Caco-2 (cell line): ENCODE measurements at places on chromosomes 13 and 19. TPM values are rescaled to one million over a fixed set of nuclear protein-coding genes. Genes with fewer than 3 reads are reported as not detected.
A peak's percentile ranks its signal among the peaks of the same experiment; 100 is the strongest.

Gene LILRB5
- not detected in 2 replicates for total RNA-seq

Gene PABPC3
- 0.23 and 0.59 TPM in 2 replicates for total RNA-seq

Gene BRCA2
- total RNA-seq: 29.8 and 32.5 TPM in 2 replicates

Gene SGCG
- not detected in 2 replicates for total RNA-seq

Gene RUBCNL
- total RNA-seq: 14.0 and 16.0 TPM in 2 replicates

DNA sequence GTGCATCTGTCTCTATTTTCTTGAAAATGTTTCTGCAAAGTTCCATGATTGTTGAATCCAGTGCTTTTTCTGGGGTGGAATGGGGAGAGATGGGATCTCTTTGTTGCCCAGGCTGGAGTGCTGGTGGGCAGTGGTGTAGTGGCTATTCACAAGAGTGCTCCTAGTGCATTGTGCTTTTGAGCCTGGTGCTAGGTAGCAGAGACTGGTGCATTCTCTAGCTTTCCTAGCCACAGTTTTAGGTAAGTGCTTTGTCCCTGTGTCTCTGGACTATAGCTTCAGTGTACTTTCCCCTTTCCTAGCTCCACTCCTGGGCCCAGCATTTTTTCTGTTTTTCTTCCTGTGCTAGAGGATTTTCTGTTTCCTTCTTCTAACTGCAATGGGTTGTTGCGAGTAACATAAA is 825.6 kb downstream of the SLITRK6 start:
- no peak overlapping the region for H3K27ac ChIP-seq
- no peaks in the 10 kb centered on the region for H3K36me3 ChIP-seq
- no peaks in the 10 kb centered on the region for H3K27me3 ChIP-seq
- no peaks in the 10 kb centered on the region for H3K4me1 ChIP-seq
- DNase-seq: no peak

GRCh38 chr19:2457394-2458037 is 757 bp upstream of the LMNB2 start:
- H3K27me3 ChIP-seq: no peaks in the 10 kb centered on the region
- DNase-seq: no peak
- H3K36me3 ChIP-seq: no peaks in the 10 kb centered on the region
- H3K4me1 ChIP-seq: peaks cover 5% of the 10 kb centered on the region; the same call in 1 of the 2 replicates

DNA sequence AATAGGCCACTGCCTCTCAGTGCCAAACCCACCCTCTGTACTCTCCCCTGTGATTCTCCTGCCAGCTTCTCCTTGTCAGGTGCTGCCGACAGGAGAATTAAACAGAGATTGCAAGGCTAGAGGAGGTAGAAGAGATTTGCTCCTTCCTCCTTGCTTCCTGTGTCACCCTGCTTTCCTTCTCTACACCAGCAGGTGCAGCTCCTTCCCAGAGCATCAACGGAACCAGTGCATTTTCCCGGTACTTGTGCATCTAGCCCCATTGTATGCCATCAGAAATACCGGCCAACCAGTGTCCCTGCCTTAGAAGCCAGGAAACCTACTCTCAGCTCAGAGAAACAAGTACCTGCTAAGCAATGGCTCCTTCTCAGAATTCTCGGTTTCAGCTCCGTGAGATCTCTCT is 253.2 kb downstream of the SUCLA2 start:
- no peaks in the 10 kb centered on the region; the same call in 1 of the 2 replicates for H3K27me3 ChIP-seq
- no peak for DNase-seq
- no peak overlapping the region for H3K27ac ChIP-seq
- no peaks in the 10 kb centered on the region for H3K36me3 ChIP-seq
- no peaks in the 10 kb centered on the region for H3K4me1 ChIP-seq
- no peak overlapping the region for H3K4me3 ChIP-seq

GRCh38 chr13:43799191-43799590 is 12.4 kb upstream of the ENOX1 start:
- peak; percentile 68 for DNase-seq
- no peaks in the 10 kb centered on the region for H3K27me3 ChIP-seq
- H3K4me3 ChIP-seq: no peak overlapping the region
- peak overlapping the region; percentile 61 for H3K27ac ChIP-seq
- H3K36me3 ChIP-seq: no peaks in the 10 kb centered on the region
- peaks cover 27% of the 10 kb centered on the region for H3K4me1 ChIP-seq

DNA sequence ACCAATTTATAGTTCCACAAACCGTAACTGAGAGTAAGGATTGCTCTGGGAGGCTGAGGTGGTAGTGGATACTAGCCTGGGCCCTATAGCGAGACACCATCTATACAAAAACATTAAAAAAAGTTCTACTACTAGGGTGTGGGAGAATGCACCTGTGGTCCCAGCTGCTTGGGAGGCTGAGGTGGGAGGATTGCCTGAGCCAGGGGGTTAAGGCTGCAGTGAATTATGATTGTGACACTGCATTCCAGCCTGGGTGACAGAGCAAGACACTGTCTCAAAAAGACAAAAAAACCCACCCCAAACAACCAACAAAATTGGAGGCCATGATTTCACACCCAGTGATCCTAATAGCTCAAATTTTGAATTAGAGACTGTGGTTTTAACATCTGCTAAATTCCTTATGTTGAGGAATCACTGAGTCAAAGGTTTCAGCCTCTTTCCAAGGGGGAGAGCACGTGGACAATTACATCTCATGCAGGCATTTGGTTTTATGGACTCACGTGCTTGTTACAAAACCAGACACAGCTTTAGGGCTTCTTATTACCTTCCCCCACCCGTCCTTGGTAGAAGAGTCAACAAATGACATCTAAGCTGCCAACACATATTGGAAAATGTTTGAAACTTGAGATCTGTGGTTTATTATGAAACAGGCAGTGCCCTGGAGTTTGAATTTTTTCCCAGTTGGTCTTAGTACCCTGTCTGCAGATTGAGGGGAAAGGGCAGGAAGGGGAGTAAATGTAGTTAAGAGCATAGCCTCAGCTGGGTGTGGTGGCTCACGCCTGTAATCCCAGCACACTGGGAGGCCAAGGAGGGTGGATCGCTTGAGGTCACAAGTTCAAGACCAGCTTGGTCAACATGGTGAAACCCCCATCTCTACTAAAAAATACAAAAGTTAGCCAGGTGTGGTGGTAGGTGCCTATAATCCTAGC is 18.5 kb downstream of the CYP2A6 start:
- peaks cover 15% of the 10 kb centered on the region for H3K4me1 ChIP-seq
- no peaks in the 10 kb centered on the region for H3K36me3 ChIP-seq

- no peaks in the 10 kb centered on the region for H3K4me1 ChIP-seq
- no peaks in the 10 kb centered on the region for H3K27me3 ChIP-seq
- H3K27ac ChIP-seq: no peak overlapping the region
- no peak overlapping the region for H3K4me3 ChIP-seq
- H3K36me3 ChIP-seq: no peaks in the 10 kb centered on the region
Measured at GRCh38 chr19:27774337-27774736, 1438.6 kb downstream of the UQCRFS1 start.

- H3K27ac ChIP-seq: no peak overlapping the region
- H3K36me3 ChIP-seq: 0 out of 2 replicates have a peak, but pooled peaks cover 2% of the 10 kb centered on the region
- DNase-seq: no peak
- no peaks in the 10 kb centered on the region for H3K4me1 ChIP-seq
- no peaks in the 10 kb centered on the region for H3K27me3 ChIP-seq
Measured at GRCh38 chr13:32791545-32792172, 205.4 kb downstream of the PDS5B start.

DNA sequence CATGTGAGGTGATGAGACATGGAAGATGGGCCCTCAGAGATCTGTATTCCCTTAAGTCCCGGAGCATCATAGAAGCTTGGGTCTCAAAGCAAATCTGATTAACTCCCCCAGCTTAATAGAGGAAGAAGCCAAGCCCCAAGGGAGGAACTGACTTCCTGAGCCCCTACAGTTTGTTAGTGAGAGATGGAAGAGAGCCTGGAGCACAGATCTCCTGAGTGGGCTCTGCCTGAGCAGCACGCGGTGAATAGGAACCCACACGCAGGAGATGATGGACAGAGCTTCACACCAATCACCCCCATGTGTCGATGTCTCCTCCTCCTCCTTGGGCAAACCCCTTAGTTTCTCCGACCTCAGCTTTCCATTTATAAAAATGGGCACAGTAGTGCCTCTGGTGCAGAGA is 50.1 kb upstream of the ATP12A start:
- no peaks in the 10 kb centered on the region for H3K27me3 ChIP-seq
- H3K4me3 ChIP-seq: no peak overlapping the region
- no peaks in the 10 kb centered on the region for H3K36me3 ChIP-seq
- no peak overlapping the region for H3K27ac ChIP-seq
- no peak for DNase-seq

GRCh38 chr19:5990289-5990797 is 12.4 kb upstream of the RANBP3 start:
- no peak overlapping the region for H3K27ac ChIP-seq
- DNase-seq: no peak
- H3K4me3 ChIP-seq: no peak overlapping the region
- H3K27me3 ChIP-seq: no peaks in the 10 kb centered on the region
- peaks cover 13% of the 10 kb centered on the region for H3K4me1 ChIP-seq
- no peaks in the 10 kb centered on the region for H3K36me3 ChIP-seq

- no peak overlapping the region for H3K27ac ChIP-seq
- H3K36me3 ChIP-seq: no peaks in the 10 kb centered on the region
- DNase-seq: no peak
- H3K27me3 ChIP-seq: no peaks in the 10 kb centered on the region
Measured at GRCh38 chr13:50358231-50359040, 343.2 kb downstream of the KCNRG start.

- H3K36me3 ChIP-seq: no peaks in the 10 kb centered on the region
- H3K27me3 ChIP-seq: no peaks in the 10 kb centered on the region
Measured at GRCh38 chr19:15701757-15702533, 25.9 kb upstream of the OR10H2 start.

GRCh38 chr13:48567515-48568369 is 34.9 kb upstream of the RCBTB2 start:
- no peak overlapping the region for H3K4me3 ChIP-seq
- DNase-seq: no peak
- no peaks in the 10 kb centered on the region for H3K36me3 ChIP-seq
- no peaks in the 10 kb centered on the region for H3K4me1 ChIP-seq
- H3K27ac ChIP-seq: no peak overlapping the region

DNA sequence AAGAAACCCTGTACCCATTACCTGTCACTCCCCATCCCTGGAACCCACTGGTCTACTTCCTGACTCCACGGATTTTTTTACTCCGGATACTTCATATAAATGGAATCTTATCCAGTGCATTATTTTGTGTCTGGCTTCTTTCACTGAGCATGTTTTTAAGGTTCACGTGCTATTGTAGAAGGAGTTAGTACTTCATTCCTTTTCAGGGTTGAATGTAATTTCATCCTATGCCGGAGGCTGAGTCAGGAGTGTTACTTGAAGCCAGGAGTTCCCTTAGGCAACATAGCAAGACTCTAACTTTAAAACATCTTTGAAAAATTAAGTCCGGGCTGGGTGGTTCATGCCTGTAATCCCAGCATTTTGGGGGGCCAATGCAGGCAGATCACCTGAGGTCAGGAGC is 17.9 kb upstream of the ELAVL1 start:
- no peak overlapping the region for H3K27ac ChIP-seq
- no peak for DNase-seq
- no peak overlapping the region for H3K4me3 ChIP-seq
- peaks cover 24% of the 10 kb centered on the region for H3K4me1 ChIP-seq

DNA sequence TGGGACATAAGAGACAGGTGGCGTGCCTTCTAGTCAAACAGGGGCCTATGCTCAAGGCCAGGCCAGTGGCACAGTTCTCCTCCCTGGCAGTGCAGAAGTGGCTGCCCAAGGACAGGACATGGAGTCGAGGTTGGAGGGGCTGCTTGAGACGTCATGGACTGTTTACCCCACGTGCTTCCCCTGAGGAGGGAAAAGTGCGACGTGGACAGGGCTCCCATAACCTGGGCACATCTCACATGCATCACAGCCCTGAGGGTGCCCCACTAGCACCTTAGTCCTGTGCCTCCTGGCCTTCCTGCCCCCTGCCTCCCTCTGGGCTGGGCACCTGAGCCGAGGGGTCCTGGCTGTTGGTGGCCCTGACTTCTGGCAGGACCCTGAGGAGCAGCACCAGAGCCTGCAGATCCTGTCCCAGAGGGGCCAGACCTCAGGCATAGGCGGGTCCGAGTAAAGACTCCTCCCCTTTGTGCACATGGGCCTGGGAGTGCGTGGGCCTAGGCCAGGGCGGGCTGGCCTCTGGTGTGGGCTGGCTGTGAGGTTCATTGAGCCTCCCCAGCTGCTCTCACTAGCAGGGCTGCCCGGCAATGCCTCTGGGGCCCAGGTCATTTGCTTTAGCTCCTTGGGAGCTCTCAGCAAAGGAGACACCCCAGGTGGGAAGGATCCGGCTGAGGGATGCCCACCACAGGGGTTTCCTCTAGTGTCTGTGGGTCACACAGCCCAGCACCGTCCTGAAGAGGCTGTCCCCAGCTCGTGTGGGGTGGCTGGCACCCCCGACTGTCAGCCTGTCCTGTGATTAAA is 65.7 kb downstream of the CEBPG start:
- H3K27me3 ChIP-seq: no peaks in the 10 kb centered on the region
- no peak overlapping the region for H3K4me3 ChIP-seq
- no peaks in the 10 kb centered on the region for H3K4me1 ChIP-seq
- H3K27ac ChIP-seq: no peak overlapping the region
- peak; percentile 23 for DNase-seq

DNA sequence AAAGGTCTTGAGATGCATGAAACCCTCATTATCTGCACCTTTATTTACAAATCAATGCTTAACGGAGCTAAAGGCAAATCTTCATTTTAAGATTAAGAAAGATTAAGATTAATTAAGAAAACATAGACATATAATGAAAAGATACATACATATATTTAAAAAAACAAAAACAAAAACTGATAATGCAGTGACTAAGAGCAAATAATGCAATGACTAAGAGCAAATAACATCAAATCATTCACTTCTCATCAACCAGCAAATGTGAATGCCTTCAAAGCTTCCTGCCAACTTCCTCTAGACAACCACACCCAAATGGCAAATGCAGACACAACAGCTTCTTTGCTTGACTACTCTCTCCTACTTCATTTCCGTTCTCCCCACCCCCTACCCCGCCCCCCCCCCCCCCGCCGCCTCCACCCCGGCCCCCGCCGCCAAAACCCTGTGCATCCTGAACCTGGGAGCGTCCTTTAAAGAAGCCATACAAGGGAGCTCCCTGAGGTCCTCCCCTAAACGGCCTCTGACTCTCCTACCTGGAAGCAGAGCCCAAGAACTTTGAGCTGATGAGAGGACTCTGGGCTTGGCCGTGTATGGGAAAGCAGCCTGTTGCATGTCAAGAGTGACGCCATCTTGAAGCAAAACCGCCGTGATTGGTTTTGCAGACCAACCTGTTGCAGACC is 24.5 kb downstream of the TEX101 start:
- no peak overlapping the region for H3K27ac ChIP-seq
- no peaks in the 10 kb centered on the region for H3K36me3 ChIP-seq
- H3K27me3 ChIP-seq: no peaks in the 10 kb centered on the region
- no peak overlapping the region for H3K4me3 ChIP-seq
- no peak for DNase-seq

DNA sequence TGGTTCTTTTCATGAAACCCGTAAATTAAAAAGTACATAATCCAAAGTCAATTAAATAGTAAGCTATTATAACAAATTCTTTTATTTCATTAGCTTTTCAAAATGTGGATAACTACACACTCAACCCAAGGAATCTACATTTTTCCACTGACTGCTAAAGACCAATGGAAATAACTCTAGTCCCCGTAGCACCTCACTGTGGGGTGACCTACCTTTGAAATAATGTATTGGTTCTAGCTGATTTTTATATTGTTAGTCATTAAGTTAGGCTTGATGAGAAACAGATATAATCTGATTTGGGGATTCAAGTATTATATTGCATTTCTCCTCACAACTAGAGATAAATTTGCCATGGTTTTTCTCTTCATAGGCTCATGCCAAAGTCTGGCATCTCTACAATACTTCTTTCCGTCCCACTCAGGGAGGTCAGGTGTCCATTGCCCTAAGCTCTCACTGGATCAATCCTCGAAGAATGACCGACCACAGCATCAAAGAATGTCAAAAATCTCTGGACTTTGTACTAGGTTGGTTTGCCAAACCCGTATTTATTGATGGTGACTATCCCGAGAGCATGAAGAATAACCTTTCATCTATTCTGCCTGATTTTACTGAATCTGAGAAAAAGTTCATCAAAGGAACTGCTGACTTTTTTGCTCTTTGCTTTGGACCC is 37.3 kb downstream of the KL start:
- DNase-seq: peak; percentile 63
- H3K4me1 ChIP-seq: peaks cover 14% of the 10 kb centered on the region
- no peak overlapping the region for H3K4me3 ChIP-seq
- H3K27ac ChIP-seq: peak overlapping the region; percentile 23
